ENCODE measurements at places on chromosomes 2 and 18.

DNA sequence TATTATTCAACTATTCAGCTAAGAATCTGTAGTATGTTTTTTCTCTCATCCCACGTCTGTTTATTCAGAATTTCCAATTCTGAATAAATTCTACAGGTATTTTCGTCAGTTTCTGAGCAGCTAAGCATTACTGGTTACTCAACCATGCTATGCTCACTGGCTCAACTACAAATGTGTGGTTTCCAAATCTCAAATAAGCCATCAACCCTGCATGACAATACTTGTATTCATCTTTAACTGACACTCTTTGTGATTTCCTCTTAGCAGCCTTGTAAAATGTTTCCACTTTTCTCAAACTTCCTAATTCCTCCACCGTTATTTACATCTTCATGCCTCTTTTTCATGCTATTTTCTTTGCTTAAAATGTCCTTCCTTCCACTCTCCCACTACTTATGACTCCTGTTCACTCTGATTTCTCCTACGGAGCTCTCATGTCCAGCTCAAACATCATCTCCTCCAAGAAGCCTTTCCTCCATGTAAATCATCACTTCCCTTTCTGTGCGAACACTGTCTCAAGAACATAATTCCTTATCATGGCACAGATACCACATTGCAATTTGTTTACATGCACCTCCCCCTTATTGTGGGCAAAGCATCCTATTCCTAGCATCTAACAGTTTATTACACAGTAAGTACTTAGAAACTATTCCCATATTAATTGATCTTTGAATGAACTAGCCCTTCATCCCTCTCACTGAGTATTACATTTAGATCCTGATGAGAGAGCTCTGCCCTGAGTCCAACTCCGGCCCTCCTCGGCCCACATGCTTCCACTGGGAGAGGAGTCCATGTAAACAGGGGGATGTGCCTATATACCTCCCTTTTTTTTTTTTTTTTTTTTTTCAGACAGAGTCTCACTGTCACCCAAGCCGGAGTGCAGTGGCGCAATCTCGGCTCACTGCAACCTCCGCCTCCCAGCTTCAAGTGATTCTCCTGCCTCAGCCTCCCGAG, 10.5 kb downstream of the CCDC88A start:
- no peak for DNase-seq

DNA sequence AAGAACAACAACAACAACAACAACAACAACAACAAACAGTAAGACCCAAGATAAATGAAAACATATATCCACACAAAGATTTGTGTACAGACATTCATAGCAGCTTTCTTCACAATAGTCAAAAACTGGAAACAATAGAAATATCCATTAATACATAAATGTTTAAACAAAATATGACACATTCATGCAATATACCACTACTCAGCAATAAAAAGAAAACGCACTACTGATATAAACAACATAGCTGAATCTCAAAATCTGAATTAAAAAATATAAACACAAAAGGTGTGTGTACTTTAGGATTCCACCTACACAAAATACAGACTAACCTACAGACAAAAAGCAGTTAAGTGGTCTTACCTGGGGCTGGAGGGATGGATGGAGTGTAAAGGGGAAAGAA, 42.1 kb downstream of the DOK1 start:
- DNase-seq = no peak

- DNase-seq = no peak
These were observed 5.5 kb downstream of the SETBP1 start for GRCh38 chr18:44686156-44686555.

GRCh38 chr2:209431701-209432100, 7.9 kb downstream of the MAP2 start:
- DNase-seq = no peak

GRCh38 chr2:128444816-128445522, 126.3 kb upstream of the HS6ST1 start:
- DNase-seq = no peak

DNA sequence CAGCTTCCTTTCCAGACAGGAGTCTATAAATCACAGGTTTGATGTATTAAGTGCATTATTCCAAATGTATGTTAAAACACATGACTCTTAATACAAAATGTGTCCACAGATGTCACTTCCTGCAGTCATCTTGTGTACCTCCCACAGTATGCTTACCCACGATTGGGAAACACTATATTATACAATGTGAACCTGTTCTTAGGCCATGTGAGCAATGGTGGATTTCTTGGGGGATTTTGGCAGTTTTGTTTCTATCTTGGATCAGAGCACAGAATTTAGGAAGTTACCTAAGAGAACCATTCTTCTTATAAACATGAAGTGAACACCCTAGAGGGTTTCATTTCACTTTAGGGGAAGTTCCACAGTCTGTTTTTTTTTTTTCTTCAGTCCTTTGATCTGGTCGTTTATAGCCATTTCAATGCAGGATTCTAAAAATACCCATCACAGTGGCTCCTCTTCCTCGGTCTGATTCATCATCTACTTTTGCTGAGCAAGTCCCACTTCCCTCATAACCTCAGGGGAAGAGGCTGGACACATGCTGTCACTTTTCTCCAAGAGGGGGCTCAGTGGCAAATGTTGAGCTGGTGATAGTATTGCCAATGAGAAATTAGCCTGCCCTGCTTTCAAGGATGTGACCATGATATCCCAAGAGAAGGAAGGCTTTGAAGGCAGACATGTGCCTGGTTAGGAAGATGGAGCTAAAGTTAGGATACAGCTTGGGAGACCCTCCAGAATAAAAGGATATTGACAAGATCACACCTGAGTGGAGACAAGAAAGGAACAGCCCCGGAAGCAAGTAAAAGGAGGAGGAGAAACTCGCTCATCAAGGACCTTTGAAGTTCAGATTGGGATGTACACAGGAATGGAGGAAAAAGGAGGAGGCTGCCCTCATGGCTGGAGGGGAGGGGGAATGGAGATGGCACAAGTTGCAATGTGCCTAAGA, 22.6 kb downstream of the PLEK start:
- DNase-seq = no peak

DNA sequence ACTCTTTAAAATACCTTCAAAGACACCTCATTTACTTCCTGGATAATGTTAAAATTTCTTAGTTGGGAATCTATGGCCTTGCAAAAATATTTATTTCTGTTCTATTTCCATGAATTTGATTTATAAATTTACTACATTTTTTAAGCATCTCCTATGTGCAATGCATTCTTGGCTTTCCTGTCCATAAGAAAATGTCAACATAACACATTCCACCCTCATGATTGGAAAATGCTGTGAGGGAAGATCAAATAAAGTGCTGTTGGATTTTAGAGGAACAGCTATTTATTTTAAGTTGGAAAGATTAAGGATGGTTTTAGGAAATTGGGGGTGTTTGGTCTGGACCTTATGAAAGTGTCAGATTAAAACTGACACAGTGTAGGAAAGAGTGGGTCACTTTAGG, 45.4 kb upstream of the MC4R start:
- DNase-seq = no peak

DNA sequence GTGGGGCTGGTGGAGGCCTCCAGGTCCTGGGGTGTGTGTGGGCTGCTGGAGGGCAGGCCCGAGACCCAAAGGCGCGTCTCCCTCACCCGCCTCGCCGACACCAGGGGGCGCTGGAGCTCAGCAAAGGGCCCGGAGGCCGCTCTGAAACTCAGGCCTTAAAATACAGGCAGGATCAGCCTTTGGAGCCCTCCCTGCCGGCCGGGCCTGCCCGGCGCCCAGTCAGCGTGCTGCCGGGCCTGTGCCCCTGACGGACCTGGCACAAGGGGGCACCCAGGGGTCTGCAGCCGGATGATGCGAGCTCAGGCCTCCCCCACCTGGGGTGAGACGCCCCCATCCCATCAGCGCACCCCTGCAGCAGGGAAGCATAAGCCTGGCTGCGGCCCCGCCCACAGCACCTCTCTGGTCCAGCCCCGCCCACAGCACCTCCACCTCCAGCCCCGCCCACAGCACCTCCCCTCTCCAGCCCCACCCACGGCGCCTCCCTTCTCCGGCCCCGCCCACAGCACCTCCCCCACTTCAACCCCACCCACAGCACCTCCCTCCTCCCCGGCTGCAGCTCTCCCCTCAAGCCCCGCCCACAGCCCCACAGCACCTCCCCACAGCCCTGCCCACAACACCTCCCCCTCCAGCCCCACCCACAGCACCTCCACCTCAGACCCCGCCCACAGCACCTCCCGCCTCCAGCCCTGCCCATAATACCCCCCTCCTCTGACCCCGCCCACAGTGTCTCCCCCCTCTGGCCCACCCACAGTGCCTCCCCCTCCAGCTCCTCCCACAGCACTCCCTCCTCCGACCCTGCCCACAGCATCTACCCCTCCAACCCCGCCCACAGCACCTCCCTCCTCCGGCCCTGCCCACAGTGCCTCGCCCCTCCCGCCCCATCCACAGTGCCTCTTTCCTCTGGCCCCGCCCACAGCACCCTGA, 92.8 kb upstream of the OTOS start:
- peak; percentile 78 for DNase-seq

DNA sequence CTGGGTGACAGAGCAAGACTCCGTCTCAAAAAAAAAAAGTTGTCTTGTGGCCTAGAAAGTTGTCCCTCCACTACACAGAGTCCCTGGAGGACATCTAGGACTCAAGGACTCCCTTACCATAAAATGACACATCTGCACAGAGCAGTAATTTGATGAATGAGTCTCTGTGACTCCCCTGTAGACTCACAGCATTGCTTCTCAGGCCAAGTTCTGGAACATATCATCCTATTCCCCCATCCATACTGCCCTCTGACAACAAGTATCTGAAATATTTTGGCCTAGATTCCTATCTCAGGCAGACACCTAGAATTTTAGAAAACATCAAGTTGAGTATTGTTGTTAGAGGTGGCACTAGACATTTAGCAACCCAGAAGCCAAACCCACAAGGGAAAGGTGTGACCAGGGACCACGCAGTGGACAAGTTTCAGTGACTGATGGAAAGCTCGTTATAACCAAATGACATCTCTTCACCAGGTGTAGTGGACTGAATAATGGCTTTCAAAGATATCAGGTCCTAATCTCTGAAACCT, 97.9 kb upstream of the ATP8B1 start:
- DNase-seq = no peak

- DNase-seq = no peak
These were observed 98.9 kb downstream of the RTP5 start for GRCh38 chr2:241968417-241968816.

- no peak for DNase-seq
These were observed 1.2 kb upstream of the LYG2 start for GRCh38 chr2:99256677-99257076.

- DNase-seq = no peak
These were observed 83.3 kb upstream of the EPAS1 start for GRCh38 chr2:46213906-46214305.

DNA sequence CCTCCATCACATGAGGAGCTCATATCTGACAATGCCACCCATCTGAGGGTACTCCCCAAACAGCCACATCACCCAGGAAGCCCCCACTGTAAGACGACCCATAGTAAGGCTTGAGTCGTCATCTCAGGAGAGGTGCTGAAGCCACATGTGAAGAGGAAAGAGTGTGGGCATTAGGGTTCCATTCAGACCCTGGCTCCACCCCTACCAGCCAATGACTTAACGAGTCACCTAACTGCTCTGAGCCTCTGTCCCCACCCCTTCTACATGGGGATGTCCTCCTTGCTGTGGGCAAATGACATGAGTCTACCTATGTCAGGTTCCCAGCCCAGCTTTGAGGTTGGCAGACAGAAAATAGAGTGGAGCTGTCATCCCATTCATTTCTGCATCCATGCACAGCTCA, 46.3 kb downstream of the C1QL2 start:
- DNase-seq = no peak

GRCh38 chr2:163715199-163715598, 20.6 kb downstream of the FIGN start:
- no peak for DNase-seq

DNA sequence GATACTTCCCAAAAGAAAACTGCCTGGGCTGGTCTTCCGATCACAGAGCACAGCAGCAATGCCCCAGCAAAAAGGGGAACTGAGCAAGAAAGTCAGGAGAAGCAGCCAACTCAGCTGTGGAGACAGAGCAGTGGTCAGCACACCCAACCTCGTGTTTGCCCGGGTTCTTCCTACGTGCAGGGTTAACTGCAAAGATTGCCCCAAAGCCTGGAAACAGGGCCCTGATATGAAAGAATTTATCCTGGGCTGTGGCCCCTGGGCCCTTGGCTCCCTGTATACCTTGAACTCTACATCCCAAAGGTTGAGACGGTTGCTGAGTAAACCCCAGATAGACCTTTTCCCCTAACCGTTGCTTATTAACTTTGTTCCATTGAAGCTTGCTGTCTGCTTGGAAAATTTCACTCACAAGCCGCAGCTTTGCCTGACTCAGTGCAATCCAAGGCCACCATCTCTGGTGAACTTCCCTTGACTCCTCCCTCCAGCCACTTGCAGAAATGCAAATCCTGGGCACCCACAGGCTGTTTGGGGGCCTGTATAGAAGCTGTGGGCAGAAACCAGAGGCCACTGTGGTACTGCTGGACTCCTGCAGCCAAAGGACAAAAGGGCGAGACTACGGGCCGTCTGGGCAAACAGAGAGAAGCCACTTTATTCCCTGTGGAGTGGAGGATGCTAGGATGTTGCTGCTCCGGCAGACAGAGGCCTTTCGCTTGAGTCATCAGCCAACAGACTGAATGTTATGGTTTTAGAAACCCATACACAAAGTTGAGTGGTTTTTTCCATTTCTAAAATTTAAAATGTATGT, 18.2 kb downstream of the NRP2 start:
- no peak for DNase-seq

DNA sequence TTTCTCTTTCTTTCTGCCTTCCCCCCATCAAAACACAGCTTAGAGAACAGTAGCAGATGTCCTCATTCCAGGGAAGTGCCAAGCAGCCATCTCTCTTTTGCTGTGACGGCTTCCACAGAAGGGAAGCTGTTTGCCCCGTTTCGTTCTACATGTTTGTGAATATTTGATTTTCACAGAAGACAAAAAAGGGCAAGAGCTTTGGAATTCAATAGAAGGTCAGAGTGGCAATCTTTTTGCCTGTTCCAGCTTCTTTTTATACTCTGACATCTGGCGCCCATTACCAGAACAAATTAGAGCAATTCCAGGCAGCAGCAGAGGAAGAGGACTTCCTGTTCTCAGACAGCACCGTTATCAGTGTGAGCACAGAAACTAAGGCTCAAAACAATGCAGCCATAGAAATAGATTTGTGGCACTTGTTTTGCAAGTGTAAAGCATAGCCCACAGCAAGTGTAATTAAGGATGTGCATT, 79.0 kb upstream of the CDH19 start:
- no peak for DNase-seq

DNA sequence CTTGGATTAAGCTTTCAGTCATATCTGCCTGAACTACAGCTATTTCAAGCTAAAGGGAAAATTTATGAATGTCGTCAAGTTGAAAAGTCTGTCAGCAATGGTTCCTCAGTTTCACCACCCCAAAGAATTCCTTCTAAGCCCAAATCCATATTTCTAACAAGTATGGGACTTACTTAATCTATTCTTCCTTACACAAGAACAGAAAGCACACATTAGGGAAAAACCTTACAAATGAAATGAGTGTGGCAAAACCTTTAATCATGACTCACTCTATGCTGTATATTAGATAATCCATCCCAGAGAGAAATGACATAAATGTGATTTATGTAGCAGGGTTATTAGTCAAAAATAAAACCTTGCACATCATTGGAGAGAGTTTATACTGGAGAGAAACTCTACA, 78.9 kb downstream of the RAB31 start:
- DNase-seq = no peak

Data from stimulated activated CD4-positive, alpha-beta T cell treated with anti-CD3 and anti-CD28 coated beads, TNF-alpha, amount 100 ng/mL, for 24 hours (primary cell).